Stimulated activated CD4-positive, alpha-beta T cell treated with anti-CD3 and anti-CD28 coated beads, Interleukin-12 subunit alpha, Interleukin-12 subunit beta, amount 100 ng/mL, for 24 hours (primary cell): ENCODE measurements at places on chromosomes 12 and 14.

GRCh38 chr12:52056801-52057637 is 5.8 kb downstream of the NR4A1 start:
- no peak for DNase-seq

GRCh38 chr12:21823581-21823980 is 49.1 kb upstream of the KCNJ8 start:
- DNase-seq = no peak

DNA sequence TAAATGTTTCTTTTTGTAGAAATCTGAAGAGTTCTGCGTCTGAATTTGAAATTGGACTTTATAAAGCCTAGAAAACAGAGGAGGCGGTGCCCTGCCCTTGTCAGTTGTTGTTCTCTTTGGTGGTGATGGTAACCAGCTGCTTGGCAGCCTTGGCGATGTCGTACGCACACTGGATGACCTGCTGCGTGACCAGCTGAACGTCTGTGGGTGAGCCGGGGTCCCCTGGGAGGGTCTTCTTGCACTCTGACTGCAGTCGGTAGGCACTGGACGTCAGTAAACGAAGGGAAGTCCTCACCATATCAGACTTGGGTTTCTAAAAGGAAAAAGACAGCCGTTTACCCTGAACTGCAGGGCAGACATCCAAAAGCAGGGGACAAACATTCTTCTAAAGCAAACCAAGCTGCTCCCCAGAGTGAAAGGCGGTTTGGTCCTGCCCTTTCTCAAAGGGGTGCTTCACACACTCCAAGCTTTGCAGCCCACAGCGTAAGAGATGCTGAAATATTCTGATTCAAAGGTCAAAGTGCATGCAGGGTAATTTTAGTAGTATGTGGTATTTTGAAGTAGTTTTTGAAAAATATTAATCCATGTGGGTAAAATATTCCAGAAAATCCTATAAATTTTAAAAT is 32.9 kb downstream of the TCHP start:
- DNase-seq = no peak

- no peak for DNase-seq
Observed at GRCh38 chr12:32272465-32272864, 126.9 kb upstream of the FGD4 start.

- no peak for DNase-seq
Observed at GRCh38 chr12:68667291-68667690, 19.5 kb upstream of the NUP107 start.

DNA sequence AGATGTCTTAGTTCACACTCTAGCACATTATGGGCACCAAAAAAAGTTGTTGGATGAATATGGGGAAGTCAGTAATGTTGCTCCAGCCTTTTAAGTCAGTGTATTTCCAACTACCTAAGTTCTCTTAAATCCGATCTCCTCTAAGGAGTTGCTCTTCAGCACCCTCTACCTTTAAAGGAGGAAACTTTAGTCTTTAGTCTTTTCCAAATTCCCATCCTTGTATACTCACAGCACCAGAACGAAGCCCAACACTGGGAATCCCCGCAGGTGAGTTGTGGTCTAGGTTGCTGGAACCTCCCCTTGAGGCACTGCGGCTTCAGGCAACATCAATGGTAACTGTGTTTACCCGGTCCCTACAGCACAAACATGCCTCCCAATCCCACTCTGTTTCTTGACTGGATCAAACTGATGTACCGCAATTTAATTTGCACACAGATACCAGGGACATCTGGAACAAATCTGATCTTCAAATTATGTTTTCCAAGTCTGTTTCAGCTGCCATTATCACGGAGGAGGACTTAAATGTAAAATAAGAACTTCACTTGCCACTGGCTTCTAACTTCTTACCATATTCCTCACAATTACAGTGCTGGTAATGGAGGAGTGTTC is 179.0 kb downstream of the FOXN3 start:
- DNase-seq = no peak

DNA sequence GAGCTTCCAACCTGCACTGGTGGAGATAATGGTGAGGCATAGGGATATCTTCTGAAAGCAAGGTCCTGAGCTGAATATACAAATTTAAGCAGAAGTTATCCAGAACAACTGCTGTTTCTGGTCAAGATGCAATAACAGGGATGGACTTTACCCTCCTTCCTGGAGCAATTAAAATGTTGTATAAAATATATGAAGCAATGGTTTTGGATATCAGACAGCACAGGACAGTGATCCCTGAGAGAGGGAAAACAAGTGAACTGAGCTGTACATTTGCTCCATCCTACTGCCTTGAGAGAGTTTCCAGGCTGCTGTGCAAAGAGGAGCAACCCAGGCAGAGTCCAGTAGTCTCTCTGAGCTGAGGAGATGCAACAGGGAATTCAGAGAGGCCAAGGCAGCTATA is 36.0 kb upstream of the CTDSP2 start:
- no peak for DNase-seq

GRCh38 chr12:53391724-53392123 is 11.7 kb downstream of the SP1 start:
- DNase-seq = no peak

DNA sequence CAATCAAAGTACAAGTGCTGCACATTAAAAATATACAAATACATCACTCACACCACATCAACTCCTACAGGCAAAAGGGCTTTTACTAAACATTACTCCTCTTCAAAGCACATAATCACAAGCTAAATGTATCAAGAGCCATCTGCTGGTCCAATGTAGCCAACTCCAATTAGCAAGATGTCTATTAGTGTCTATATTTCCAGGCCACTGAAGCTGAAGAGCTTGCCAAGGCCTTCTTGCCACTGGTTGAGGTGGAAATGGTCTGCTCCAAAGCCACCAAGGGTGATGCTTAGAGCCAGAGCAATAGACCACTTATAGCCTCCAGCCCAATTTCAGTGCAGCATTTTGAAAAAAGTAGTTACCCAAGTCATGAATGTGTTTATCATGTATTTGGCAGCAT is 54.4 kb downstream of the RASSF9 start:
- no peak for DNase-seq

- DNase-seq = no peak
Observed at GRCh38 chr12:114064497-114064896, 98.4 kb upstream of the RBM19 start.

- no peak for DNase-seq
Observed at GRCh38 chr12:108806921-108807320, 50.5 kb downstream of the SSH1 start.

GRCh38 chr14:90924621-90925340 is 108.6 kb upstream of the TTC7B start:
- DNase-seq = no peak

DNA sequence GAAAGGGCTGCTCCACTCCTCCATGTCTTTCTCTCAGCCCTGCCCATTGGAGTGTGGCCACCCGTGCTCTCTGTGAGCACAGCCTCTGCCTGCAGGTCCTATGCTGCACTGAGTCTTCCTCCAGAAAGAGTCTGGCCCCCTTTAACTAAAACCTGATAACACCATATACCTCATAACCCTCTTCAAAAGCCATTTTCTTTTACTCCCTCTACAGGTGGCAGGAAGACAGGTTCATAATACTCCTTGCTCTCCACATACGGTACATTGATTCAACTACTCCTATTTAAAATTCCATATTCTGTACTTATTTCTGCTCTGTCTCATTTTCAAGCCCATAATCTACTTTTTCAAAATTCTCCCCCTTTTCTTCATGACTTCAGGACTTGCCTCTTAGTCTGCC is 144.0 kb downstream of the HELB start:
- DNase-seq = no peak

DNA sequence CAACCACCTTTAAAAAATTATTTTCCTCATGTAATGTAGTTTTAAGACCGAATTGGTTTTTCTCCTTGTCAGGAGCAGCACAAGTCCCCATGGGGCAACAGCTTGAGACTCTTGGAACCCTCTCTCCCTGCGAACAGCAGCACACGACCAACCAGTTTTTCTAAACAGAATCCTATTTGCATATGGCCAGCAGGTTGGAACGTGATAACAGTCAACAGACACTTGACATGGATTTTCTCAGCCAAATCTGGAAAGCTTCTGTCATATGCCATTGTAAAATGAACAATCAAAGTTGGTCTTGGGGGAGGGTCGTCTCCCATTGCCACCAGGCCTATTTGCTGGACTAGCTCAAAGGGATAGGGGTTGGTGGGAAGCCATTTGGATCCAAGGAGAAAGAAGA is 1915.0 kb upstream of the FLRT2 start:
- DNase-seq = no peak

DNA sequence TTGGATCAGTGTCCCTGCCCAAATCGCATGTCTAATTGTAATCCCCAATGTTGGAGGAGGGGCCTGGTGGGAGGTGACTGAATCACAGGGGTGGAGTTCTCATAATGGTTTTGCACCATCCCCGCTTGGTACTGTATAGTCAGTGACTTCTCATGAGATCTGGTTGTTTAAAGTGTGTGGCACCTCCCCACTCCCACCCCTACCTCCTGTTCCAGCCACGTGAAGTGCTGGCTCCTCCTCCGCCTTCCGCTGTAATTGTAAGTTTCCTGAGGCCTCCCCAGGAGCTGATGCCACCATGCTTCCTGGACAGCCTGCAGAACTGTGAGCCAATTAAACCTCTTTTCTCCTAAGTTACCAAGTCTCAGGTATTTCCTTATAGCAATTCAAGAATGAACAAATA is 67.2 kb downstream of the FERMT2 start:
- DNase-seq = no peak
